Trophoblast cell (in vitro differentiated cells and primary cell): ENCODE measurements at places on chromosomes 4 and X.

DNA sequence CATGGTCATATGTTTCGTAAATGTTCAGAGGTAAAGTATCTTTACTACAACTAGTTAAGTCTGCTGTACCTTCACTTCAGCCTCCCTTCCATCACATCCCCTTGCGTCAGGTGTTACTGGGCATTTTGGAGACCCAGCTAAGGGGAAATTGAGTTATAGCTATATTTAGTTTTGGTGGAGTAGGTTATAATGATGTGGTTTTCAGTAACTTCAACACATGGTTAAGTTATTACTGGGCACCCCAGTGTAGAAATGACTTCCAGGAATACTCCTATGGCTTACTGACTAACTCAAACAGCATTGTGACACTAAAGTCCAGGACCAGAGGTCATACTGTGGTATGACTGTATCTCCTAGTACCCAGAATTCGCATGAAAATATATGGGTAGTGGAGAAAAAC is 23.4 kb upstream of the ACSL1 start:
- DNase-seq: no peak

DNA sequence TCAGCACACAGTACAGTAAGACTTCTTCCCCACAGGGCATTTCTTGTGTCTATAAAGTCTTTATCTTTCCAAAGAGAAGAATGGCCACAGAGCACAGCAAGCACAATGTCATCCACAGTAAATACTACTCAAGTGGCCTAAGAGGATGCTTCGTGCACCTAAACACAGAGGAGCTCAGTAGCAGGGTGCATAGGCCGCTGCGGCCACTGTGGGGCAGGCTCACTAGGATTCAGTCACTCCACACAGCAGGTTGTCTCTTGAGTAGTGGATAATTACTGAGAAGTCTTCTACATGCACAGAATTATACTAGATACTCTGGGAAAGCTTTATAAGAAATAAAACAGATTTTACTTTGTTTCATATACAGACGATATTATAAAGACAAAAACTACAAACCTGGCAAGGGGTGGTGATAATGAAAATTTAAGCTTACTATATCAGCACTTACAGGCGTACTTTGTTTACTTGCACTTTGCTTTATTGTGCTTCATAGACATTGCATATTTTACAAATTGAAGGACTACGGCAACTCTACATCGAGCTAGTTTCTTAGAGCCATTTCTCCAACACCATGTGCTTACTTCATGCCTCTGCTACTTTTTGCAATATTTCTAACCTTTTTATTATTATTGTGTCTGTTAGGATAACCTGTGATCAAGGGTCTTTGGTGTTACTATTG is 78.5 kb downstream of the PRDM5 start:
- DNase-seq: no peak

DNA sequence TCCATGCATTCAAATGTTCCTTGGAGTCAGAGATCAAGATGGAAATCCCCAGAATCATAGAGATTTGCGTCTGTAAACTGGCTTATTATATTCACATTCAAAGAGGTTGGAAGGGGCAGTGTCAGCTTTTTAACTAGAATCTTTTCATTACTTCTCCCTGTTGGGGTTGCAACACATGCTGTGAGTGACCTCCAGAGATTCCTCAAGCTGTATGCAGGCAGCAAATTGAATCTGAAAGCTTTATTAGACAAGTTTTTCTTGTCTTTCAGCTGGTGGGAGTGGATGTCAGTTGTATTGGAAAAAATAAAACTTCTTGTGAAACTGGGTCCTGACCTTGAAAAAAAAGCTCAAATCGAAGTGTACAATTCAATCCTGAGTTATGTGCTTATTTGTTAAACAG is 736.5 kb upstream of the FTHL17 start:
- no peak for DNase-seq

- peak; percentile 64 for DNase-seq
Observed at GRCh38 chrX:113741744-113742143, 842.1 kb upstream of the HTR2C start.

DNA sequence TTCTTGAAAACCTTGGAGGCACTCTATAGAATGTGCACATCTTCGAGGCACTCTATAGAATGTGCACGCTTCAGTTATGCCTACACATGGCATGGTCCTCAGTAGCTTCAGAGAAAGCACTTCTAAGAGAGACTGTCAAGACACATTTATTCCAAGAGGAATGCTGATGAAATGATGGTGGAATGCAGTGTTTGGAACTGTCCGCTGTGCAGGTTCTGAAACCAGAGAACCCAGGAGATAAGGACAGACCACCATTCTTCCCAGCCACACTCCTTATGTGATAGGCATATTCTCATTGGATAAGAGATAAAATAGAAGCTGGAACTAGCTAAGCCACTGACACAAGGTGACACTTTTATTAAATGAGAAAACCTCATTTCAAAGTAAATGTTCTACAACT is 263.3 kb downstream of the NLGN4X start:
- DNase-seq: no peak

GRCh38 chrX:74395556-74395955 is 25.7 kb upstream of the SLC16A2 start:
- no peak for DNase-seq

DNA sequence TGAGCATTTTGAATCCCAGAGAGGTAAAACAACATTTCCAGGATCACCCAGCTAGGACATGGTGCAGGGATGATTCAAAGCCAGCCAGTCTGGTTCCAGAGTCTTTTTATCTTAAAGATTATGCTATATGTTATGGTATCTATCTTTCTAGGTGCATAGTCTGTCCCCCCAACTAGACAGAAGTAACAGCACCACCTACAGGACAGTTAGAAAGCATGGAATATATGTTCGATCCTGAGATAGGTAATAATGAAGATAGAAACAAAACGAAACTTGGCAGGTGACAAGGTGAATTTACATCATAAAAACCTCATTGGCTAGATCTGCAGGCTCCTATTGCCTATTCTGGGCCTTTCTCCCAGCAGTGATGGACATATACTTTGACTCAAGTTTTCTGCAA is 723.2 kb downstream of the SMARCA1 start:
- no peak for DNase-seq

DNA sequence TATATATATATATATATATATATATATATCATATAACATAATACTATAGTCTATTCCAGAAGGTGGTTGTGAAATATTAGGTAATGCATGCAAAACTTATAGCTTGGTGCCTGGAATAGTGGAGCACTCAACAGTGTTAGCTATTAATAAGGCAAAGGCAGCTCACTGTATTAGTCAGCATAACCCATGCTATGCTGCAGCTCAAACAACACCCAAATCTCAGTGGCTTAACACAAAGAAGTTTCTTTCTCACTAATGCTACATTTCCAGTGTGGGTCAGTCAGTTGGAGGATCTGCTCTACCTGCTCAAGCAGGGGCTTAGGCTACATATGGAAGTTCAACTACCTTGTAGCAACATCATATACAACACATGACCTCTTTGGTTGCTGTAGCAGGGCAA is 5.2 kb upstream of the RPGR start:
- DNase-seq: no peak

DNA sequence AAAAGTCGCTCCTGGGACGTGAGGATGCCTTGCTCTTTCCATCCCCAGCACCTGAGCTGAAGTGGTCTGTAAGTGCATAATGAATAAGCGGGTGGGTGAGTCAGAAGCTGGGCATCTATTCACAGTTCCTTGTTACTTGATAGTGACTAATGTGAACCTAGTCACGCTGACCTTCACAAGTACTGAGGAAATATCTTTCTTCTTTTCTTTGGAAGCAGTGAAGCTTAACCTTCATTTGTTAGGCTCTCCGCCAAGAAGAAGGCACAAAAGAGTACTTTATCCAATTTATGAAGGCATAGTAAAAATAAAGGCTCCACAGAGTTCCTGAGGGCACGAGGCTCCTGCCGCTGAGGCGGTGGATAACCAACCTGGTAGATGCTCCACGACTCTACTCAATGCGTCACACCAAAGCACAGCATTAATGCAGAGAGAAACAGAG is 475.7 kb upstream of the SLIT2 start:
- peak; percentile 70 for DNase-seq

DNA sequence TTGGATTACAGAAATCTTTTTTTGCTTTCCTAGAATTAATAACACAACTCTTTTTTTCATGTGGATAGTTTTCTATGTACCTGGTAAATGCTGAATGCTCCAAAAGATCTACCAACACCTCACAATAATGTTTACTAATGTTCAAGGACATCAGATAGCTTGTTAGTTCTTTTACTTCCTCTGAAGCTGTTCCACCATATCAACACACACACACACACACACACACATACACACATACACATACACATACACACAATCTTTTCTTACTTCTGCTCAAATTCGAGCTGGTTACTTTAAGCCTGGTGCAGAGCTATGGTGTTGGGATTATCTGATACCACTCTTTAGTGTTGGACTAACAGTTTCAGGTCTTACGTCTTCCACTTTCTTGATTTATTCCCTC is 28.3 kb upstream of the TMPRSS11D start:
- DNase-seq: no peak

- DNase-seq: no peak
Observed at GRCh38 chrX:154603438-154604430, 15.3 kb downstream of the CTAG1B start.

- DNase-seq: peak; percentile 38
Observed at GRCh38 chr4:87356832-87357526, 34.0 kb downstream of the HSD17B11 start.

GRCh38 chr4:109648997-109649575 is 54.2 kb downstream of the CASP6 start:
- no peak for DNase-seq

- DNase-seq: no peak
Observed at GRCh38 chr4:4260185-4260751, 12.2 kb upstream of the TMEM128 start.

GRCh38 chr4:188396037-188396436 is 256.8 kb downstream of the TRIML1 start:
- no peak for DNase-seq

DNA sequence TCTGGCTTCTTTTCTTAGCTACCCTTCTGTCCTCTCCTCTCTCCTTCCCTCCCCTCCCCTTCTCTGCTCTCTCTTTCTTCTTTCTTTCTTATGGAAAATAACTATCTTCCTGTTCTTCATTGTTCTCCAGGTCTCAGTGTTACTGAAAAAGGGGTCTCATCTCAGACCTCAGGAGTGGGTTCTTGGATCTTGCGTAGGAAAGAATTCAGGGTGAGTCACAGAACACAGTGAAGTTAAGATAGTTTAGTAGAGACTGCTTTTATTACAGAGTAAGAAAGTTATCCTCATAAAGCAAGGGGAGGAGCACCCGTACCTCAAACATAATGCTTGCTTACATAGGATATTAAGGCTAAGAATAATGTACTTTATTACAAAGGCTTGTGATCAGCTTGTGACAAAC is 31.8 kb upstream of the CWH43 start:
- no peak for DNase-seq

DNA sequence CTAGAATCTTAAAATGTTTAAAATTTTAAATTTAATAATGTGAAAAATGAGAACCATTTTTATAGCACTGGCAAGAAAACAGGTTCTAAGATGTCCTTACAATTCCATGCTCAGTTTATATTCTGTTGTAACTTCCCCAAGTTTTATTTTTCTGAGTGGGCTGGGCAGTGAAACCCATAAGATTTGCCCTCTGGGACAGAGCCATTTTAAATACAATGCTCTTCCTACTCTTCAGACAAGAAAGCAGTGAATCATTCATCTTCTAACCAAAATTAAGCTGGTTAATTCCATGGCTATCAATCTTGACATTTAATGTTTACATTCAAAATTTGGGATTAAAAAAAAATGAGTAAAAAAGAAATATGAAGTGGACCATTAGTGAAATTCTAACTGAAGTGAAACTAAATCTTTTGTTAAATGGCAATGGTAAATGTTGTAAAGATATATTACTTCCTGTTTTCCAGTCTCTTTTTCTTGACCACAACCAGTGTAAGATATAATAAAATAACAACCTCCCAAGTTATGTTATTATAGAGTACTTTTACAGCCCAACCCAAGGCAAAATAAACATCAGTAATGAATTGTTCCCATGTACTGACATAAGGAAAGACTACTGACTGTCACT is 37.2 kb upstream of the PTPN13 start:
- no peak for DNase-seq

DNA sequence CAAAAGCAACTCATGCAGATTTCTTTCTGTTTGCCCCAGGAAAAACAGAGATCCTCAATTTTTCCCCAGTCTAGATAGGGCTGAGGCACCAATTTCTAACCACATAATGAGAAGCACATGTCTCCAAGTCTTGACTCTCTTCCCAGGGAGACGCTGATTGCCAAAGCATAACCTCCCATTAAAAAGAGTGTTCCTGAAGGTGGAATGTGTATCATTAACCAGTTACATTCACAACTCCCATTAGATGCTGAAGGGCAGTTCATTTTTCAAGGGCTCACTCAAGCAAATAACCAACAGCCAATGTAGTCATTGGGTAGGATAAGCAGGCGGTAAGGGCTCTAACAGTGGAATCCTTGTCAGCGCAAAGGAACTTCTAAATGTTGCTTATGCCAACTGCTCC is 27.5 kb downstream of the TMEM47 start:
- no peak for DNase-seq

- peak; percentile 39 for DNase-seq
Observed at GRCh38 chr4:24979554-24979953, 51.2 kb downstream of the LGI2 start.

GRCh38 chrX:10314530-10315104 is 157.8 kb downstream of the CLCN4 start:
- no peak for DNase-seq

DNA sequence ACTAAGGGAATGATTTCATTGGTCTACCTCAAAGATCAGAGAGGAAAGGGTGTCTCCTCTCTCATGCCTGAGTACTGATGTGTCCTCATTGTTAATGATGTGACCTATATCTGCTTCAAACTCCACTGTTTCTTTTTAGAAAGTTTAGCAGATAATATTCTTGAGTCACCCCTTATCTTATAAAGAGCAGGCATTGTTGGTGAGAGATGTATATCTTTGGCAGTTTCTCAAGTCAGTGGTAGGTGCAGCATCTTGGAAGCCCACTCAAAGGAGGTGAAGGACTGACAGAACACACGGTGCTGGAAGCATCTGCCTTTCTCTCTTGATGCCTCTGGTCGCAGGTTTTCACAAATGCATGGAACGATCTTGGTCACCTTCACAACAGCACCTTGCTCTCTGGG is 71.2 kb downstream of the ZNF518B start:
- DNase-seq: no peak

- no peak for DNase-seq
Observed at GRCh38 chrX:98296129-98296528, 1412.4 kb downstream of the RPA4 start.

GRCh38 chr4:142405021-142405694 is 440.9 kb downstream of the INPP4B start:
- DNase-seq: peak; percentile 14

DNA sequence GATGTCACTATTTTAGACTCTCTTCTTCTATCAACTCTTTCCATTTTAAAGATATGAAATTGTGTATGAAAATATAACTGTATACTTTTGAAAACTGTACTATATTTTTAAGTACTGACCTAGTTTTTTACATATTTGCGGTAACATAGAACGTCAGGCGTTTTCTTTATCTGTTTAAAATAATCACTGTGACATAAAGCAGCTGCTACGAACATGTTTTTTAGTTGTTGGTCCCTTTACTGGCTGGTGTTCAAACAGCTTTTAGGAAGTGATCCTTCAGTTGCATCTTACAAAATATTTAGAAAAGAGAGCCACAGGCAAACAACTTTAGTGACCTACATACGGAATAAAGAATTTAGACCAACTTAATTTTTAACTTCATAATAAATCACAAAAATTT is 73.1 kb downstream of the METTL14 start:
- no peak for DNase-seq
